ENCODE measurements at places on chromosomes 6 and 20.
A peak's percentile ranks its signal among the peaks of the same experiment; 100 is the strongest.

- H3K4me3 ChIP-seq, result no peak overlapping the region
- no peaks in the 10 kb centered on the region for H3K4me1 ChIP-seq
- DNase-seq, result no peak
- no peaks in the 10 kb centered on the region for H3K36me3 ChIP-seq
- no peak overlapping the region for H3K27ac ChIP-seq
These were observed 21.1 kb upstream of the NOTCH4 start for GRCh38 chr6:32244946-32245398.

- H3K27me3 ChIP-seq, result no peaks in the 10 kb centered on the region
- H3K4me3 ChIP-seq, result no peak overlapping the region
- H3K27ac ChIP-seq, result no peak overlapping the region
- no peak for DNase-seq
- H3K4me1 ChIP-seq, result peaks cover 4% of the 10 kb centered on the region
- no peaks in the 10 kb centered on the region for H3K36me3 ChIP-seq
These were observed 160.6 kb downstream of the ATXN1 start for GRCh38 chr6:16600701-16601100.

- no peaks in the 10 kb centered on the region for H3K27me3 ChIP-seq
- H3K4me3 ChIP-seq, result no peak overlapping the region
- H3K36me3 ChIP-seq, result no peaks in the 10 kb centered on the region
- DNase-seq, result no peak
These were observed 526.8 kb downstream of the CD109 start for GRCh38 chr6:74222768-74223333.

GRCh38 chr6:2203264-2203663 lies 42.1 kb downstream of the GMDS start:
- no peaks in the 10 kb centered on the region for H3K27me3 ChIP-seq
- H3K4me3 ChIP-seq, result no peak overlapping the region
- no peaks in the 10 kb centered on the region for H3K36me3 ChIP-seq
- H3K27ac ChIP-seq, result no peak overlapping the region

- no peak overlapping the region for H3K27ac ChIP-seq
- peak overlapping the region; percentile 3 for H3K4me3 ChIP-seq
- H3K27me3 ChIP-seq, result peaks cover 88% of the 10 kb centered on the region
- peaks cover 6% of the 10 kb centered on the region for H3K4me1 ChIP-seq
- no peak for DNase-seq
- H3K36me3 ChIP-seq, result no peaks in the 10 kb centered on the region
These were observed 5.6 kb downstream of the FOXC1 start for GRCh38 chr6:1615151-1615852.

- H3K27me3 ChIP-seq, result no peaks in the 10 kb centered on the region
- no peaks in the 10 kb centered on the region for H3K36me3 ChIP-seq
- H3K27ac ChIP-seq, result no peak overlapping the region
- H3K4me1 ChIP-seq, result no peaks in the 10 kb centered on the region
- no peak overlapping the region for H3K4me3 ChIP-seq
These were observed 7.1 kb upstream of the TXNDC5 start for GRCh38 chr6:7917729-7918128.

GRCh38 chr6:1703091-1703855 lies 93.6 kb downstream of the FOXC1 start:
- H3K4me3 ChIP-seq, result no peak overlapping the region
- no peaks in the 10 kb centered on the region for H3K36me3 ChIP-seq
- DNase-seq, result no peak
- no peaks in the 10 kb centered on the region for H3K27me3 ChIP-seq
- H3K27ac ChIP-seq, result no peak overlapping the region

DNA sequence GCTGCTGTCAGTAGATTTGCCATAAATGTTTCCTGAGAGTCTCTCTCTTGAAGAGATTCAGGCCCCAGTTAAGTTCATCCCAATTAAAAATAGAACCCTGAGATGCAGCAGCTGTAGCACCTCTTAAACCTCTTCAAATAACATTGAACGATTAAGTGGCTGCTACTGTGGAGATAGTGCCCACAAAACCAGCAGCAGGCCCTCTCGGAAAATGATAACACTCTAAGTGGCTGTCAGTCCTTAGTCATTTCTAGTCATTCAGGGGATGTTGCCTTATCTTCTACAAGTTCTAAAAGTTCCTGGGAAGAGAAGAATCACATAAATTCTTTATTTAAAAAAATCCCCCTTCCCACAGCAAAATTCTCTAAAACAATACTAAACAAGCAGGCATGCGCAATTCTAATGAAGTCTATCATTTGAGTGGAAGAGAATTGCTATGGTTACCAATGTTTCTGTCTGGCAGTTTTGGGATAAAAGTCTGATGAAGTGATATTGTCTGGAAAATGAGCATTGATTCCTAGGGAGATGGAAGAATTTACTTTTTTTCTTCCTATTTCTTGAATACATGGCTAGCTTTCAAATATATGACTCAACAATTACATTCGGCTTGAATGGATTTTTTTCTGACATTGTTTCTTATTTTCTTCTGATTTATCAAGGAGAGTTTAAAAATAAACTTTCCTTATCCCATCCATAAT lies 131.9 kb downstream of the TRMT11 start:
- H3K4me3 ChIP-seq, result no peak overlapping the region
- no peaks in the 10 kb centered on the region for H3K4me1 ChIP-seq
- no peaks in the 10 kb centered on the region for H3K36me3 ChIP-seq
- no peak overlapping the region for H3K27ac ChIP-seq

DNA sequence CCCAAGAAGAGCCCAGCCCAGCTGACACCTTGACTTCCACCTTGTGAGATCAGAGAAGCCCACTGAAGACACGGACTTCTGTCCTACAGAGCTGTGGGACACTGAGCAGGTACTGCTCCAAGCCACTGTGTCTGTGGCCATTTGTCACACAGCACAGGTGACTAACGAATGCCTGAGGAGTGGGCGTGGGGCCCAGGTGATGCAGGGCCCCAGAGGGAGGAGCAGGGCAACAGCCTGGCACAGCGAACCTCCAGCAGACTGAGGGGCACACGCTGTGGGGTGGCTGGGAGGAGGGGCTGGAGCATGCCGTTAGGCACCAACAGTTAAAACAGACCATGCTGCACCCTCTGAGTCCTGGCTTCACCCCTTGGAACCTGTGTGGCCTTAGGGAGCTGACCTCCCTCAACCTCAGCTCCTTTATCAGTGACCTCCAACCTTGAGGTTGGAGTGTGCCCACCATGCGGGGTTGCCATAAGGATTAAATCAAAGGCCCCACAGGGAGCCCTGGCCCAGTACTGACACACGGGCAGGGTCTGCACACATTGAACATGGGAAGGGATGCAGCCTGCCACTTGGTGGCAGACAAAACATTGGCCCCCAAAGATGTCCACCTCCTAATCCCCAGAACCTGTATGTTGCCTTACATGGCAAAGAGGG lies 119.9 kb upstream of the CST7 start:
- H3K36me3 ChIP-seq, result no peaks in the 10 kb centered on the region
- DNase-seq, result no peak

GRCh38 chr6:133610971-133611370 lies 277.9 kb upstream of the TCF21 start:
- H3K4me3 ChIP-seq, result no peak overlapping the region
- H3K36me3 ChIP-seq, result no peaks in the 10 kb centered on the region

All from iPS DF 6.9 (cell line).